ENCODE measurements at places on chromosomes 7 and 10.

GRCh38 chr7:107920048-107920772 lies 29.2 kb downstream of the DLD start:
- no peak for DNase-seq

DNA sequence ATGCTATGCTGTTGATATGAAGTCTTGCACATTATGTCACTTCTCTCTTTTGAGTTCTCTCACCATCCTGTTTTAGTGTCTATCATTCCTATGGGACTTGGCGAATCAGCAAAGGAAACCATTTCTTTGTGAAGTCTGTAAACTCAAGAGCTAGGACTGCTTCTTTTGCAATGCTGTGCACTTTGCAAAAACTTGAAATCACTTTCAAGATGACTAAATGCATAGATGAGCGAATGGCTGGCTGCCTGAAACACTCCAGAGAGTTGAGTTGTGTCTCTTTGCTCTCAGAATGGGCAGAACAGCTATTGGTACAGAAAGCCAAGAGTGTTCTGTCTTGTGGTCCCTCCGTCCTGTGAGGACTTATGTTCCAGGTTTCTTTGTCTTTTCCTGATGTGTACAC lies 18.3 kb upstream of the ELMO1 start:
- no peak for DNase-seq

- no peak for DNase-seq
Observed at GRCh38 chr7:70571961-70572360, 560.0 kb upstream of the GALNT17 start.

- no peak for DNase-seq
Observed at GRCh38 chr7:67753891-67754290, 757.3 kb downstream of the TYW1 start.

DNA sequence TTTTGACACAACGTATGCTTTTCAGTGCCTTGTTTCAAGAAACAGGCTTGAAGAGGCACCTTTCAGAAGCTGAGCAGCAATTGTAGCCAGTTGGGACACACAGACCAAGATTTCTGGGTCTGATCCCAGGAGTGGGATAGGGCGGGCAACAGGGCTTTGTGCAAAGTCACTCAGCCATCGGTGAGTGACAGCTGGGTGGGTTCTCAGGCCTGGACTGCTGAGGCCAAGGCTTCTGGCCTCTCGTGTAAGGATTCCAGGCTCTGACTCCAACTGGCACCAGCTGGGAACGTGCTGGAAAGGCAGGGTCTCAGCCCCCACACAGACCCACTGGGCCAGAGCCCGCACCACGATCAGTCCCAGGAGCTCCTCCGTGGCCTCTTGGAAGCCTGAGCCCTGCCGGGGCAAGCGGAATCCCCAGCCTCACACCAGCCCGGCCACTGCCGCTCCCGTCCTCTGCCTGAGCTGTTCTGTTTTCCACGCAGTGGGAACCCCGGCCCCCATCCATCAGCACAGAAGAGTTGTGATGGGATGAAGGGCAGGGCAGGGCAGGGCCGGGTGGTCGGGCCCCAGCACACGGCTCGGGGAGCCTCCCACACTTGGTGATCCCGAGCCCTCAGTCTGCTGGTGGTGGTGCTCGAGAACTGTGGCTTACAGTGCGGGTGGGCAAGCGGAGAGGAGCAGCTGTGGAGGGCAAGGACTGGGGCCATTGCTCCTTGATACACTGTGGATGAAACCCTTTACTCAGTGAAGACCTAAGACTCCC lies 46.8 kb downstream of the VIPR2 start:
- no peak for DNase-seq
